ENCODE measurements at places on chromosomes 6 and 20.

DNA sequence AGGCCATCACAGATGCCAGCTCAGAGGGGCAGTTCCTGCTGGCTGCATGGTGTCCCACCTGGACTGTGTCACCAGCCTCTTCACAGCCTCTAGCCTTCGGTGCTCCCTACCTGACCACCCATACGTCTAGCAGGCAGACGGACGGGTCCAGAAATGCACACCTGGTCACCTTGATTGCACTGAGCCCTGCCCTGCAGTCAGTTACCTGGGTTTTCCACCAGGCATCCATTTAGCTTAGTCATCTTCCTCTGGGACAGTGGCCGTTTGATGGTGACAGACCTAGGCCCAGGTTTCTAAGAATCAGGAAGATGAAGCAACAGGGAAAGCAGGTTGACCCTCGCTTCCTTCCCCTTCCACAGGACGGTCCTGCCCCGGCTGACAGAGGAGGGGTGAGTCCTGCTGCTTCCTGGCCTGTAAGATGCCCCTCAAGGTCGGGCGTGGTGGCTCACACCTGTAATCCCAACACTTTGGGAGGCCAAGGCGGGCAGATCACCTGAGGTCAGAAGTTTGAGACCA lies 9.8 kb upstream of the BPI start:
- DNase-seq, result no peak

DNA sequence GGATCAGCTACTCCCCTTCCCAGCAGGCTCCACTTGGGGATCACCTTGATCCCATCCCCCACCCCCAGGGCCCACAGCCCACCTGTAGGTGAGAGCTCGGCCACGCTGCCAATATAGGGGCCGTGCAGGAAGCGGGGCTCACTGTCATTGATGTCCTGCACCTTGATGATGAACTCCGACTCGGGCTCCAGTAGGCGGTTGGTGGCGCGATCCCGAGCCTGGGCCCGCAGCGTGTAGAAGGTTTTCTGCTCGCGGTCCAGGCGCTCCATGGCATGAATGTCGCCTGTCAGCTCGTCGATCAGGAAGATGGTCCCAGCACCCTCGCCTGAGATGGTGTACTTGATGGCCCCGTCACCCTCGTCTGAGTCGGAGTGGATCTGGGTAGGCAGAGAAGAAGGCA lies 67.4 kb downstream of the CDH22 start:
- no peak for DNase-seq

DNA sequence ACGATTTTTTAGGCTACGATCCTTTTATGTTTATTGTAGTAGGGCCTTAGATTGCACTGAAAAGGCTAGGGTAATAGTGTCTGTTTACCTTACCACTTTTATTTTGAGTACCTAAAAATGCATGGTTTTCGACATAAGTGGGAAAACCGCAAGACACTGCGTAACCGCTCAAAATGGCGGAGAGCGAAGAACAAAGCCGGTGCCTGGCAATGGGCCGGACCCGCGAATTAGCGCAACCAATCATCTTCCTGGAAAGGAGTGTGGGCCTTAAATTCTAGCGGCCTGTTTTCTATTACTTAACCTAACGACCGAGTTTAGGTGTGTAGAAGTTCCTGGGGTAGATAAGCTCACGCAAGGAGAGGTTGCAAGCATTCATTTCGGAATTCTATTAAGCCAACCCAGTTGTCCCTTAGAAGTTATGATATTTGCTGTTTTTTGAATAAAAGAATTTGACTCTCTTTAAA lies 118.0 kb downstream of the HFE start:
- peak; percentile 71 for DNase-seq

GRCh38 chr6:154993710-154994109 lies 1.4 kb upstream of the TIAM2 start:
- no peak for DNase-seq

GRCh38 chr6:11353921-11354389 lies 121.5 kb upstream of the NEDD9 start:
- DNase-seq, result peak; percentile 66

DNA sequence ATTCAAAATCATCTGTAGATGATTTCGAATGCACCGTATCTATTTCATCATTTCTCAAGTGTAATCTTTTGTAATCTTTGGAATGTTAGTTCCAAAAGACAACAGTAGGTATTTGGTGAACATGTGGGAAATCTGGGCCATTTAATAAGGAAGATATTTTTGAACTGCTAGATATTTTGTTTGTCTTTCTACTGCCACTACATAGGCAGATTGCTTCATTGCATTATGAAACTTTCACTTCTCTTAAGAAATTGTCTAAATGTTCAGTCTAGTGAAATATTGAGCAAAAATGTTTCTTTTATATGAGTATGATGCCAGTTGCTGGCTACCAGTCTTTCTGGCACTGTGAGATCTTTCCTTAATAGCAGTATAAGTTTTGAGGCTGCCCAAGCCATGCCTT lies 527.8 kb upstream of the RNF217 start:
- DNase-seq, result no peak

GRCh38 chr6:75272145-75272840 lies 12.3 kb downstream of the TMEM30A start:
- no peak for DNase-seq

DNA sequence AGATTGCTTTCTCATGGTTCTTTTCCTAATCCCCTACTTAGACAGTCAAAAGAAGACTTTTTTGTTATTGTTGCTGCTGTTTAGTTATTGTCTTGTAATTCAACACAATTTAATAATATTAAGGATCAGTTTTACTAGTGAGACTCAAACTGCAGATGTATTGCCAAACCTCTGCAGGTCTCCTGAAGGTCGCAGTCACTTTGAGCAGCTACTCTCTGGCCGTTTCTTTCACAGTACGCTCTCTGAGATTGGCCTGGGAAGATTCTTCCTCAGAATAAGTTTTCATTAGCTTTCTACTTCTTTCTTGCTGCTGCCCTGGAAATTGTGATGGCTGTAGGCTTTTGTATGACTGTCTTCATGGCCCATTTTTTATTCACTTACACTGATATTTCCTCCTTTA lies 930.8 kb downstream of the QKI start:
- DNase-seq, result no peak

- no peak for DNase-seq
These were observed 250.8 kb downstream of the LAMA2 start for GRCh38 chr6:129133770-129134192.

All from stimulated activated CD4-positive, alpha-beta T cell treated with anti-CD3 and anti-CD28 coated beads, Interleukin-12 subunit alpha, Interleukin-12 subunit beta, amount 100 ng/mL, for 24 hours (primary cell).